ENCODE measurements at places on chromosomes 1 and 21.

DNA sequence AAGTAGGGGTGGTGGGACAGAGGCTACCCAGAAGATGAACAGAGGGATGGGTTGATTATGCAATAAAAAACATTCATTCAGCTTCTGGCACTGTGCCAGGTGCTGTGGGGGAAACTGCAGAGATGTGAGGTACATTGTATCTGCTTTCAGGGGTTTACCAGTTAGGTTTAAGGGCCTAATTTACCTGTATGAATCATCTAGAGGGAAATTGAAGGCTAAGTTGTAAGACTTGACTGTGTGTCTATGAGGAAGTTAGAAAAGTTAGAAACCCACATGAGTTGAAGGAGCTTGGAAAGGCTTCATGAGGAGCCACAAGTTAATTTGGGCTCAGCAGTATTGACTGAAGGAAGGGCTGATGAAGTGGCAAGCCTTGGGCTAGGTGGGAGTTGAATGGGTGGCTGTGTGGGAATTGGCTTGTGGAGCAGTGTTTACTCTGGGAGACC is 36.7 kb upstream of the APOBEC4 start:
- no peak for DNase-seq

DNA sequence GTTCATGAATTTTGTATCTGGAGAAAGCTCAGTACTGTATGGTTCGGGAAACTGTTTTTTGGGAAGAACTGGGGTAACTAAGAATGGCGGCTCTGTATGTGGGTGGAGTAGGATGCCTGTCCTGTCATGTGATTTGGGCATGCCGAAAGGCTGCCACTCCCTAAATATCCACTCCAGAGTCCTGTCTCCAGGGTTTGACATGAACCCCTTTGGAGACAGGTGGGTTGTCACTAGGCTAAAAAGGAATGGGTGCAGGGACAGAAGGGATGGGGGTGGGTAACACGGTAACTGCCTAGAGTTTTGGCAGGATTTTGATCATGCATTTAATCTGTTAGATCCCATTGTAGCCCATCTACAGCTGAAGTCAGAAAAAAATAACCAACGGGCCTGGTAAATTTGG is 150.1 kb downstream of the KCNJ6 start:
- DNase-seq: no peak

GRCh38 chr1:227562933-227563323 is 428 bp upstream of the ZNF678 start:
- no peak for DNase-seq

GRCh38 chr1:103583887-103584286 is 12.5 kb downstream of the AMY2B start:
- DNase-seq: no peak

DNA sequence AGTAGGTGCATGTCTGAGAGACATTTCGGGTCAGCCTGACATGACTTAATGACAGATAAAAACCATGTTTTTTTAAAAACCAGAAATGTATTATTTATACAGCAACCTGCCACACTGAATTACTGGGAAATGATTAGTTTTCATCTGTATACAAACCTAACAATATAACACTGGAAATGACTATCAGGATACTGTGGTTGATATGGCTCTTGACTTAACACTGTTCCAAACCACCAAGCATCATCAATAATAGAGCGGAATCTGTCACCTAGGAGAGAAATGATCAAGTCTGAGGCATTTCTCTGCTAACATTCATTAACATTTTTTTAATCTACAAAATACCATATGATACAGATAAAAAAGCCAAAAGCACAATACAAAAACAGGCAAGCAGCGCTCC is 41.7 kb upstream of the PSMG1 start:
- DNase-seq: no peak

GRCh38 chr1:172162236-172162635 is 258.2 kb upstream of the C1orf105 start:
- DNase-seq: no peak

- no peak for DNase-seq
These were observed 731.4 kb downstream of the KCNT2 start for GRCh38 chr1:195876792-195877191.

- no peak for DNase-seq
These were observed 416.2 kb upstream of the ADGRL4 start for GRCh38 chr1:79422726-79423125.

DNA sequence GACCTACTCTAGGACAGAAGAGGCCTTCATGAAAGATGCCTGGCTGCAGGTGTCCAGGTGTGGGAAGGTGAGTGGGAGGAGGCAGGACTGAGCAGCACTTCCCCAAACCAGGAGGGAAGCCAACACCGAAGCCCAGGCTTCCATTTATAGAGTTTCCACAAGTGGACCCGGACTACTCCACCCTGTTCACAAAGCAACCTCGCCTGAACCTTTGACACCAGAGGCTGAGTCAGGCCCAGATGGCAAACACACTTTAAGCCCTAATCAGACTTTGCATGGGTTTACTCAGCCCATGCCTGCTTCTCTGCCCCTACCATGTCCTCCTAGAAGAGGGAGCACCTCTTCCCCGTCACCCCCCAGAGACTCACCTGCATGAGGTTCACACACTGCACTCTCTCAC is 14.0 kb downstream of the PRR9 start:
- no peak for DNase-seq

DNA sequence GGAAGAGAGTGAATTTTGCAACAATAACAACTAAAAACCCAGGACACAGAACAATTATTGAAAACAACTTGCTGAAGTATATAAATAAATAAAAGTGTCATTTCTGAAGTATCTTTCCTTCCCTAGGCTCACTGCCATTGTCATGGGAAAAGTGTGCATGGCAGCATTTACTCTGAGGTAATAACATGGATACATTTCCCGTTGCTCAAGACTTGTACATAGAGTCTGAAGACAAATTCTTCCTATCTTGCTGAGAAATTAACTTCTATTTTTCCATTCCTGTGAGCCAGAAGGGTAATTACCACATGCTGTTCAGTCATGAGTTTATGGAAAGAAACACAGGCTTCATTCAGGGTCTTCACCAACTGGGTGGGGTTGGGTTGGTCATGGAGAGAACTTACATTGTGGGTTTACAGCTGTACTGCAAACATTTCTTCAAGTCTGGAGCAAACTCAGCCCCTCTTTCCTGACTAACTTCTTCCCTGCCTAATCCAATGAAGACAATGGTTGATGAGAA is 32.2 kb downstream of the ST6GALNAC3 start:
- no peak for DNase-seq

GRCh38 chr1:77018311-77018710 is 151.0 kb downstream of the ST6GALNAC5 start:
- no peak for DNase-seq

DNA sequence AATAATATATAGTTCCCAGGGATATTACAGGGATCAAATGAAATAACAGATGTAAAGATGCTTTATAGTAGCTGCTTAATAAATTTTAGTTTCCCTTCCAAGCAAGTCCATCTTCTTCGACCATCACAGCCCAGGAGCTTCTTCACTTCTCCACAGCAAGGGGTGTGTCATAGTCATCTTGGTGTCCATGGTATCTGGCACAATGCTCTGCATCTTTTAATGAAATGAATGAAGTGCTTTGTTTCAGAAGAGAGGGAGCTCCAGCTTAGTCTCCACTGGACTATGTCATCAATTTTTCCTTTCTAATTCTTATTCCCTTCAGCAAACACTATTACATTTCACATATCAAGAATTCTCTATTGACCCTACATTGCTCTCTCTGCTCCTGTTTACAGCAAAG is 4.9 kb upstream of the MACF1 start:
- no peak for DNase-seq

DNA sequence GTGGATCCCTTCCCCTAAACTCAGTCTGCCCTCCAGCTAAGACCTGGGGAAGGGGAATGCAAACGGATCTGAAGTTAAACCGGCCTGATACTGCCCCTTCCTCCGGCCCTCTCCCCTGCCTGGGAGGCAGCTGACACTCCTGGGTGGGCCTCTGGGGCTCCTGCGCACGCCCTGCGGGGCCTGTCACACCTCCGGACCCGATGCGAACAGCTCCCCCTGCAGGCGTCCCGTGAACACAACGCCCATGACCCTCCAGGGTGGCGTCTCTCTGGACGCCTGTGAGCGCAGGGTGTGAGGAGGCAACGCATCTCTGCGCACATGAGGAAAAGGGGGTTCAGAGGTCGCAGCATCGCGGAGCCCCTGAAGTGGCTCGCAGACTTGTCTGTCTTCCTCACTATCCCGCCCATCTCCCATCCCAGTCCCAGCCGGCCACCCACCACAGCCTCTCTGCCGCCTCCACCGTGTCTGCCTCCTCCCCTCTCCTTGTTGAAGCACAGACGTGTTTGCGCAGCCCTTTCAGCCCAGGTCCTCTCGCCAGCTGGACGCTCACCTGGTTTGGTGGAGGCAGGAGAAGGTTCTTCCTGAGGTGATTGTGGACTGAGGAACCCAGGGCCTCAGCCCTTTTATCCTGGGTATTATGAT is 421 bp upstream of the LCE3A start:
- DNase-seq: no peak

DNA sequence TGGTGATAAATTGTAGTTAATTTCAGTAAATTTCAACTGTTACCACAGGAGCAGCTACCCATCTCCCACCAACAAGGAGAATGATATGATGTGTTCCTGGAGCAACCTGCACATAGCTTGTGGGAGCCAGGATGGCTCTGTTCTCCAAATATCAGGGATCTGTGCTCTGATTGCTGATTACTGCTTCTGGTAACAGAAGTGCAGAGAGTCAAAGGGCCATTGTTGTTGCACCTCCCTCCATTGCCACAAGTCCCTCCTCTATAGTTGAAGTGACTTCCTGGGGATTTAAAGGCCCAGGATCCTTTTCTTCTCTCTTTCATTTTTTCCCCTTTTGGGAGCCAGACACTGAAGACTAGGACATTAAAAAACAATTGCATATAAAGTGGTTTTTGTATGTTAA is 51.6 kb upstream of the HPDL start:
- no peak for DNase-seq

GRCh38 chr1:11143907-11144306 is 44.2 kb upstream of the EXOSC10 start:
- DNase-seq: no peak

- DNase-seq: no peak
These were observed 414.3 kb downstream of the SETD4 start for GRCh38 chr21:35645991-35646390.

GRCh38 chr1:197638316-197638715 is 137.0 kb downstream of the DENND1B start:
- no peak for DNase-seq

DNA sequence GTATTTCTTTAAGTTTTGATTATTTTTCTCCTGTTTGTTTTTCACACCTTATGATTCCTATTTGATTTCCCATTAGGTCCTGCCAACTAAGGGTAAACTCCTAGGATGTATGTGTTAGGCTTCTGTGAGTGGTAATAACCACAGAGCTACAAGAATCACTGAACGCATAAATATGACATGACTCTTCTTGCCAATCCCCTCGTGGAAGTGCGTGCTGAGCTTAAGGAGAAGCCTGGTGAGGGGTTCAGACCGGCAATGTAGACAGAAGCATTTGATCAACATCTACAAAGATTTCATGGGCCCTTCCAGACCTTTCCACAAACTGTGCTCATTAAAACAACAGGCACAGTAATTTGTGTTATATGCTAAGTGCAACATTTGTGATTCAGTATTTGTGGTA is 273.8 kb upstream of the SNX7 start:
- no peak for DNase-seq

DNA sequence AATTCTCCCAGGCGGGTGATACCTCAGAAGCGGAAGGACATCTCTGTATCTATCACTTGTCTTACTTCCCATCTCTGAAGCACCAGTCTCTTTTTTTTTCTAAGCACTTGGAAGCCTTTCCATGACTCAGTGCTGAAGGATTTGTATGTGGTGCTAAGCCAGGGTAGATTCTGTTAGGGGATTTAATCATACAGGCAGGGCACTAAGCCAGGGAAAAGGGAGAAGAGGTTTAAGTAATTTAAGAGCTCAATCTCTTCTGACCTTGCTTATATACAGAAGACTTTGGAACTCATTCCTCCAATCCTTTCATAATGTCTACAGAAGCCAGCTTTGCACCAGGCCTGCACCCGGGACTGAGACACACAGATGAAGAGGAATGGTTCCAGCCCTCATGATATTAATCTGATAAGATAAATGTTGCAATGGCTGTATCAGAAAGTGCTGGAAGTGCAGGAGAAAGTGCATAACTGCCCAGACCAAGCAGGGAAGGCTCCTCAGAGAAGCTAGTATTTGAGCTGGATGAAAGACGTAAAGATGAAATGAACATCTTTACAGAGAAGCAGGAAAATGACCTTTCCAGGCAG is 11.0 kb downstream of the FAM163A start:
- DNase-seq: no peak

- no peak for DNase-seq
These were observed 18.1 kb downstream of the LDLRAD1 start for GRCh38 chr1:53999920-54000319.

GRCh38 chr1:24874056-24874455 is 56.0 kb downstream of the RUNX3 start:
- no peak for DNase-seq

GRCh38 chr1:210244746-210245367 is 12.3 kb downstream of the SERTAD4 start:
- no peak for DNase-seq

- DNase-seq: no peak
These were observed 67.2 kb upstream of the HOOK1 start for GRCh38 chr1:59747420-59748024.

GRCh38 chr1:39091845-39092645 is 65.9 kb downstream of the NDUFS5 start:
- peak; percentile 89 for DNase-seq

GRCh38 chr1:150561254-150561973 is 12.2 kb downstream of the ADAMTSL4 start:
- peak; percentile 97 for DNase-seq

- DNase-seq: no peak
These were observed 44.6 kb upstream of the SLC30A1 start for GRCh38 chr1:211623515-211623914.

All from suprapubic skin (tissue), 4 donors.